Left cardiac atrium (tissue), 4 donors: ENCODE measurements at places on chromosomes 5 and 9.
A peak's percentile ranks its signal among the peaks of the same experiment; 100 is the strongest.

GRCh38 chr5:113189291-113189690 is 212.7 kb downstream of the DCP2 start:
- no peak for DNase-seq

- no peak for DNase-seq
These were observed 457.0 kb downstream of the PDE4D start for GRCh38 chr5:59436364-59437148.

GRCh38 chr5:176687881-176688280 is 40.6 kb downstream of the TSPAN17 start:
- DNase-seq = no peak

- DNase-seq = no peak
These were observed 29.7 kb downstream of the MRPL36 start for GRCh38 chr5:1769752-1770442.

DNA sequence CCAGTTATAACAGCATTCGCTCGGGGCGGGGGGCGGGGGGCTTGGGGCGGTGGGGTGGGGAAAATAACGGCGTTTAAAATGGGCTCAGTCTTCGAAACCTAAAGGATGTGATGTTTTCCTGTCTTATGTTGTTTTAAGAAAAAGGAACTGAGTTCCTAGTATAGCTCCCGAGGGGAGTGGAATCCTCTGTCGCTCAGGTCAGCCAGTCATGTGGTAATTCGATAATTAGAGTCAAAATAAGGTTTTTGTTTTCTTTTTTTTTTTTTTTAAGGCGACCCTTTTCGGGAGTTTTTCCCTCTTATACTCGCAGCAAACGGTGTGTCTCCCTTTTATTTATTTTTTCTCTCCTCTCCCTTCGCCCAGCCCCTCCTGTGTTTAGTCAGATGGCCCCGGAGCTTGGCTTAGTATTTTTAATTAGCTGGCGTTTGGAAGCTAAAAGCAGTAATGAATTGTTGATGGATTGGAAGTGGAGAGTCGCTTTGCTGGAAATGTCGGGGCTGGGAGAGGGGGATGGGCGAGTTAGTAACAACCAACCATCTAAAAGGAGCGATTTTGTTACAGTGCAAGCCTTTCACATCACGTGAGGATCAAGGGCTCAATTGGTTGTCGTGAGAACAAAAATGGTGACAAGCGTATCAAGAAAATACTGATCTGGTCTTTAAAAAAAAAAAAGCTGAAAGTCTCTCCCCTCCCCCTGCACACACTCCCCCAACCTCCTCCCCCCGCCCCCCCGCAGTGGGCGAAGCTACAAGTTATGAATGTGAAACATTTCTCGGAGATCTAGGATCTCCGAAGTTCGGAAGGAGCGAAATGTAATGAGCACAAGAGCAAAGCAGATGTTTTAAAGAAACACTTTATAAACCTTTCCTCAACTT is 714 bp upstream of the ZNF608 start:
- peak; percentile 84 for DNase-seq
